RWPE2 (cell line): ENCODE measurements at places on chromosomes 5 and 9.
A peak's percentile ranks its signal among the peaks of the same experiment; 100 is the strongest.

GRCh38 chr9:90107040-90107725 lies 502.4 kb downstream of the GADD45G start:
- H3K4me3 ChIP-seq = no peak overlapping the region
- no peaks in the 10 kb centered on the region for H3K36me3 ChIP-seq
- no peaks in the 10 kb centered on the region for H3K27me3 ChIP-seq
- H3K4me1 ChIP-seq = peaks cover 7% of the 10 kb centered on the region
- H3K27ac ChIP-seq = no peak overlapping the region

- peak overlapping the region; percentile 75 for H3K27ac ChIP-seq
- no peak overlapping the region for H3K4me3 ChIP-seq
- peak; percentile 44 for DNase-seq
- peaks cover 15% of the 10 kb centered on the region for H3K36me3 ChIP-seq
- H3K4me1 ChIP-seq = peaks cover 41% of the 10 kb centered on the region
- H3K27me3 ChIP-seq = no peaks in the 10 kb centered on the region
Observed at GRCh38 chr9:33151007-33151557, 16.1 kb downstream of the B4GALT1 start.

DNA sequence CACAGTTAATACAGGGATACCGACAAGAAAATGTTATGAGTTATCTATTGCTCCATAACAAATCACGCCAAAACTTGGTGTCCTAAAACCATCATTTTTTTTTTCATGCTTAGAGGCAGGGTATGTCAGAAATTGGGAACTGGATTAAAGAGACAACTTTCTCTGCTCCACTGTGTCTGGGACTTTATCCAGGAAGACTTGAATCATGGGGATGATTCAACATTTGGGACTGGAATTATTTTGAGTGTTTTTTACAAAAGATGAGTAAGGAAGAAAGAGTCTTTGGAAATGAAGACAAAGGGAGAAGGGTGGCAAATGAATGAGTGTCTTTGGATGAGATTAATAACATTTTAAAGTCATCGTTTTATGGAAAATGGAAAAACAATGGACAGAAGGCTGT lies 1883.7 kb upstream of the C9orf72 start:
- no peak overlapping the region for H3K27ac ChIP-seq
- no peaks in the 10 kb centered on the region for H3K27me3 ChIP-seq
- no peak overlapping the region for H3K4me3 ChIP-seq
- H3K4me1 ChIP-seq = no peaks in the 10 kb centered on the region

DNA sequence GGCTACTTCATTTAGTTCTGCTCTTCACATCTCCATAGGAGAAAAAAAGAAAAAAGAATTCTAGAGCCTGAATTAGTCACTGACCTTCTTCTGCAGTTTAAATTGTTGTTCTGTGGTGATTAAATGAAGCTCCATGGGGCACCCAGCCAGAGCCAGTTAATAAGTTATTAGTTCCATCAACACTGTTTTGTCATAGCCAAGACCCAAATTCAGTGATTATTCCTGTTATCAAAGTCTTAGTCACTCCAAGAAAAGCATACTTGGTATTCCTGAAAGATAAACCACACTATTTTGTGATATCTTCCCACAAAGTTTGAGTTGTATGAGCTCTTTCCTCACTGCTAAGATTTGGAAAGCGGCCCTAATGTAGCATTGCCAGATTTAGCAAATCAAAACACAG lies 134.8 kb upstream of the RGMB start:
- H3K36me3 ChIP-seq = no peaks in the 10 kb centered on the region
- H3K27ac ChIP-seq = no peak overlapping the region
- no peaks in the 10 kb centered on the region for H3K27me3 ChIP-seq
- H3K4me3 ChIP-seq = no peak overlapping the region
- DNase-seq = no peak
- no peaks in the 10 kb centered on the region for H3K4me1 ChIP-seq

GRCh38 chr9:105355781-105356180 lies 92.1 kb upstream of the FSD1L start:
- H3K4me3 ChIP-seq = no peak overlapping the region
- H3K4me1 ChIP-seq = no peaks in the 10 kb centered on the region
- no peak overlapping the region for H3K27ac ChIP-seq
- no peaks in the 10 kb centered on the region for H3K27me3 ChIP-seq
- no peak for DNase-seq
- no peaks in the 10 kb centered on the region; the same call in 1 of the 2 replicates for H3K36me3 ChIP-seq

DNA sequence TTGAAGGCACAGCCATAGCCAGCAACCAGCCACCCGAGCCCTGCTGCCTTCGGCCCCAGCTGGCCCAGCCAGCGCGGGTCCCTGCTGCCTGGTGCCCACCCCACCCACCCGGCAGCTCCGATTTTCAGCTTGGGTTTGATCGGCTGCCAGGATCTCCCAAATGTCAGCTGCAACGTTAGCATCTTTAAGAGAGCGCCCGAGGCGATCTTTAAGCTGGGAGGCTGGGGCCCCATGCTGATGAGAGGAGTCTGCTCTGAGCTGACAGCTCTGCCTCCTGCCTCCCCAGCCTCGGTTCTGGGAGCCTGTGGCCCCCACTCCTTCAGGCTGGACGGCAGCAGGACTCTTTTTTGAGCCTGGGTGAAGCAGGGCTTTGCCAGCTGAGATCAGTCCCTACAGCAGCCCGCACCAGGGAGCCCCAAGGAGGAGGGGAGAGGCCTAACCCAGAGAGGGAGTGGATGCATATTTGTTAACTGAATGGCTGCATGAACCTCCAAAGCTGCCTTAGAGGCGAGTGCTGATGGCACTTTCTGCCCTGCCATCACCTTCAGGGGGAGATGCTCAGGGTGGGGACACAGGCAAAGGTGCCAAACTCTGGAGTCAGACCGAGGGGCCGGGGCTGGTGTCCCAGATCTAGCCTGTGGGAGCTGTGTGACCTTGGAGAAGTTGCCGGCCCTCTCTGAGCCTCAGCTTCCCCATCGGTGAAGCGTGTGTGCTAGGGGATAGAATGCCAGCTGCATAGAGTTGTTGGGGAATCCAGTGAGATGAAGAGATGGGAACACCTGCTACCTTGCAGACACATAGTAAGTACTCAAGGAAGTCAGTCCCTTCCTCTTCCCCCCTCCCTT lies 165.5 kb downstream of the C9orf50 start:
- H3K27me3 ChIP-seq = no peaks in the 10 kb centered on the region
- H3K4me3 ChIP-seq = no peak overlapping the region
- H3K27ac ChIP-seq = no peak overlapping the region
- H3K4me1 ChIP-seq = no peaks in the 10 kb centered on the region
- DNase-seq = no peak
- H3K36me3 ChIP-seq = no peaks in the 10 kb centered on the region

DNA sequence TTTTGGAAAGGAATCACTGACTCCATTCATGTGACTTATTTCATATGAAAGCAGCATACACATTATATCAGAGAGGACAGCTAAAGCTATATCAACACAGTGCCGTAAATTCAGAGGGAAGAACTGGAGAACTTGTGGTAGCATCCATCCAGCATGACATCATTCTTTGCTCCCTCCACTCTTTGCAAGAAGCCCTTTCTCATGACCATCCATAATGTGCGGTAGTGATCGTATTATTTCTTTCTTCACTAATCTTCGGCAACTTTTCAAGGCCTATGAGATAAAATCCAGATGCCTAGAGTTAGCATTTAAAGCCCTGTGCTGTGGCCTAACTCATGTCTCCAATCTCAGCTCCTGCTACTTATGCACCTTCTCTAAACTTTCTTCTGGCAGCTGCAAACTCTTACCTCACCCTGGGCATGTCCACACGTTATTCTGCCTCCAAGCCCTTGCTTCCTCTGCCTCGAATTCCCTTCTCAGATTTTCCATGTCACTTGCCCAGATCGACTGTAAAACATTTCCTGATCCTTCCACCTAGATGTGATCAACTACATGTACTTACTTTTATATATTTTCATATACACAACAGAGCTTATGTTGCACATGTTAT lies 307.3 kb upstream of the SGCD start:
- H3K4me3 ChIP-seq = no peak overlapping the region
- H3K27me3 ChIP-seq = no peaks in the 10 kb centered on the region
- DNase-seq = no peak
- H3K36me3 ChIP-seq = no peaks in the 10 kb centered on the region
- no peaks in the 10 kb centered on the region for H3K4me1 ChIP-seq
